ENCODE measurements at places on chromosomes 11 and 22.

GRCh38 chr22:35547987-35548721 lies 7.5 kb downstream of the RASD2 start:
- DNase-seq: no peak

GRCh38 chr11:63764340-63764678 lies 4.3 kb downstream of the ZFTA start:
- DNase-seq: no peak

DNA sequence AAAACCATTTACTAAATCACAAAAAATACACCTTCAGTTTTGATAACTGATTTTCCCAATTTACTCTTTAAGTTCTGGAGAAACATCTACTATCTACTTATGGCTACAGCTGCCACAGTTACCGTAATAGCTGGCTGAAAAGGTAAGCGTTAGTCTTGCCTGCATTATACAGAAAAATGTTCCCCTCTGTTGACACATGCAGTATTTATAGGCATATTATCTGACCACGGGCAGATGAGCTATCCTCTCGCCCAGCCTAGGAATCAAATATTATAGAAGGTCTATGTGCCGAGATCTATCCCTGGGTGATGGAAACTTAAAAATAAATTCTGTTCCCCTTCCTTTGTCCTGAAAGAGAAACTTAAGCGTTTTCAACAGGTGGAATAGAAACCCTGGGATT lies 283.8 kb downstream of the CADM1 start:
- no peak for DNase-seq

DNA sequence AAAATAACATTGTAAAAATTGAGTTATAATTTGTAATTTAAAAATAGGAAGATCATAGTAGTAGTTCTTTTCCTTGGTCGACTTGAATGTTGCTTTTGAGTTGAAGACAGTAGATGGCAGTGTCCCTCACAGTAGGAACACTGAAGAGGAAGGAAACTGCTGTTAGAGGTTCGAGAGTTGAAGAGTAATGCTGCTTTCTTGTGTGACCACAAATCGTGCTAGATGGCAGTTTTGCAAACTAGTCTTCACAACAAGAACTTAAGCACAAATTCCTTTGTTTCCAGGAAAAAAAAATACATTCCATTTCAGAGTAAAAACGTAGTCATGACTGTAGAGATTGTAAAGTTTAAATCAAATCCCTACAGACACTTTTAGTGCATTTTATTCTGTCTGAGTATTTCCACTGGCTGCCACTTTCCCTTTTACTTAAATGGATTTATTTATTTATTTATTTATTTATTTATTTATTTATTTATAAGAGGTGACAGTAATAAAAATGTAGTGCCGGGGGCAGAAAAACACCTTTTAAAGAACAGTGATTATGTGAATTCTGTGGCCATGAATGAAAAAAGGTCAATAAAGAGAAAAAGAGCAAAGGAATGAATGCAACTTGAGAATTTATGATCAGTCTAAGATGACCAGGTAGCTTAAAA lies 54.6 kb downstream of the SPECC1L start:
- DNase-seq: peak; percentile 57

DNA sequence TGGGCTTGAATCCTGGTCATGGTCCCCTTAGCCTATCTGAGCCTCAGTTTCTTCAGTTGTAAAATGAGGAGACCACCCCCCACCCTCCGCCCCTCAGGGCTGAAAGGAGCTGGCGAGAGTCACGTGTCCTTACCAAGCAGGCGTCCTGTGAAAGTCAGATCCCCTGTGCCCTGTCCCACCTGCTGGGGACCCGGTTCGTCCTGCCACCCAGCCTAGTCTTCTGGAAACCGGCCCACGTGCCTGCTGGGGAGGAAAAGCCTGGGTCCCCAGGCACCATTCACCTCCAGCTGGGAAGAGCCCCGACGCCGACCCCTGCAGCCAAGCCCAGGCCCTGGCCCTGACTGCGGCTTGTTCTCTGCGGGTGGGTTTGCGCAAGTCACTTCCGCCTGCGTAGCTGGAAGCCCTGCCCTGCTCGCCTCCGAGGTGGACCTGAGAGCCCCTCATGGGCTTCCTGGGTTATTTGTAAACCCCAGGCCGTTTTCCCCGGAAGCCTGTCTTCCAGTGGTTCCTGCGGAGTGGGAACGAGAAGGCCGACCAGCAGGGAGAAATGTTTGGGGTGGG lies 679 bp upstream of the SSH3 start:
- no peak for DNase-seq

DNA sequence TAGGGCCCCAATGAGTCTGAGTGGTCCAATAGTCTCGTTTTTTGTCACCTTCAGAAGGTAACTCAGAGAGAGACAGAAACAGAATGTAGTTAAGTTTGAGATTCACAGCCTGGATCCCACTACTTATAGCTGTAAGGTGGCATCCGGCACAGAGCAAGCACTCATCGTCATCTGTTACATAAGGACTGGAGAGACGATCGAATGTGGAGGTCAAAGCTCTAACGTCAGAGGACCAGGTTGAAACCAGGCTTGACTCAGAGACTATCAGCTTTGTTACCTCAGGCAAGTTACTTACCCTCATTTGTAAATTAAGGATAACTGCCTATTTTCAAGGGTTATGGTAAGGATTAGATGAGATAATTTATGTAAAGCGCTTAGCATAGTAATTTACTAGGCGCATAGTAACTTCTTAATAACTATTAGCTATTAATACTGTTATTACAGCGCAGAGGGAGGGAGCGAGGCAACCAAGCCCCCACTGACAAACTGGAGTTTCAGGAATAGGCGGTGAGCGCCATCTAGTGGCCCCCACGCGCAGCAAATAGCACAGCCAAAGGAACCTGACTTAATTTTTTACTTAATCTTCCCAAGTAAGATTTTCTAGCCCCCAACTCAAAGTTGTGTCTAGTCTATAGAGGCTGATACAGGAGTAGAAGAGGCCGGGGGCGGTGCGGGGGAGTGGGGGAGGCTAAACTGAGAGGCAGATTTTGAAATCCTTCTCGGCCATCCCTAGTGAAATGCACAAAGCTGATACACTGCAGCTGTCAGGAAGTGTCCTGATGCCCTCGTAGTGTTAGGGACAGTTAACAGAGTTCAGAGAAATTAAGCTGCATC lies 29.0 kb upstream of the API5 start:
- peak; percentile 45 for DNase-seq

- no peak for DNase-seq
Observed at GRCh38 chr22:48821727-48822126, 1005.9 kb downstream of the BRD1 start.

DNA sequence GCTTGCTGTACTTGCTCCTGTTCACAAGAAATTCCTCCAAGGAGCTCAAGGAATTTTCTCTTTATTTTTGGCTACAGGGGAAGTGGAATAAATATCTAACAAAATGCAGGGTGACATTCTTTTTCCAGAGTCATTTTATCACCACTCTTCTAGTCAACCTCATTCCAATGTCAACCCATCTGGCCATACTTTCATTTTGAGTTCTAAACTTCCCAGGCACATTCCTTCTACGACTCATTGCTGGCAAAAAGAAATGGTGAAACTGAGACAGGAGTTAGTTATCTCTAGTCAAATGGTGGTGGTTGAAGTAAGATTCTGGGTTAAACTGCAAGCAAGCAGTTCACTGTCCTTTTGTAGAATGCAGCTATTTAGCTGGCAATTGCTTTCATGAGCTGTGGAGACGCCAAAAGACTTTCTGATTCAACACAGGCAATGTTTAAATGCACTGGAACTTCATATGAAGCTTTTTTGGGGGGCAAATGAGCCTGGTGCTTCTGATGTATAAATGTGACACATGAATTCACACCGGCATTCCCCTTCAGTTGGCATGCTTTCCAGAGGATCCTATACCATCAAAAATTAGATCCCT lies 304.6 kb downstream of the CADM1 start:
- DNase-seq: no peak

DNA sequence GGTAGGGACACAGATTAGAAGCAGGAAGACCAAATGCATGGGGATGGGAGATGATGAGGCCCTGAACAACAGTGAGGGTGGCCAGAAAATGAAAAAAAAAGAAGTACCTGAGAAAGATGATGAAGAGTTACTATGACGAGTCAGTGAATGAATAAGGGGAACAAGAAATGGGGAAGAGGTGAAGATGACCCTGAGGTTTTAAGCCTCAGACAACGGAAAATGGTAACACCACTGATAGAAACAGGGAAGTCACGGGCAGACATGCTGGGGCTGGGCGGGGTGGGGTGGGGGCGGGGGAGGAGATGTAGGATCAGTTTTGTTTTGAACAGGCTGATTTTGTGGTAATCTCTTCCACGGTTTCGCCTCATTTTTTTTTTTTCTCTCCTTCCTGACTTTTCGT lies 205.1 kb upstream of the CADM1 start:
- DNase-seq: no peak

GRCh38 chr11:63503492-63503891 lies 2.4 kb upstream of the LGALS12 start:
- DNase-seq: no peak

DNA sequence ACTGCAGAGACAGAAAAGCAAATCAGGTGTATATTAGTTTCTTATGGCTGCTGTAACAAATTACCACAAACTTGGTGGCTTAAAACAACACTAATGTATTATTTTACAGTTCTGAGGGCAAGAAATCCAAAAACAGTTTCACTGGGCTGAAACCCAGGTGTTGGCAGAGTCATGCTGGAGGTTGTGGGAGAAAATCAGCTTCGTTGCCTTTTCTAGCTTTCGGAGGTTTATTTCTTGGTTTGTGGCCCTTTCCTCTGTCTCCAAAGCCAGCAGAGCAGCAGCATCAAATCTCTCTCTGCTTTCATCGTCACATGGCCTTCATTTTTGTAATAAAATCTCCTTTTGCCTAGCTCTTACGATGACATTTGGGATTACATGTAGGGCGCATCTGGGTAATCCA lies 33.0 kb upstream of the OR6M1 start:
- no peak for DNase-seq

DNA sequence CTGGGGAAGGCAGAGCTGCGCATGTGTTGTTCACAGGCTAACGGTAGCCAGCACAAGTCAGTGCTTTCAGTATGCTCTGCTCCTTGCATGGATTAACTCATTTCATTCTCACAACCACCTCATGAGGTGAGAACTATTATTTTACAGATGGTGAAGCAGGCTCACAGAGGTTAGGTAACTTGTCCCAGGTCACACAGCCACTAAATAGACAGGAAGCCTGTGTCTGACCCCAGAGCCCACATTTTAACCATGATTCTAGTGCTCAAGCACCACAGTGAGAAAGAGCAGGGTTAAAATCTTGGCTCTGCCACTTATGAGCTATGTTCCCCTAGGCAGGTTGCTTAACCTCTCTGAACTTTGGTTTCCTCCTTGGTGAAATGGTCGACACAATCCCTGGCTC lies 6.2 kb upstream of the SNX15 start:
- DNase-seq: no peak

- no peak for DNase-seq
Observed at GRCh38 chr22:35070451-35071093, 4.6 kb downstream of the ISX start.

- DNase-seq: no peak
Observed at GRCh38 chr22:43426816-43427215, 15.0 kb downstream of the MPPED1 start.

DNA sequence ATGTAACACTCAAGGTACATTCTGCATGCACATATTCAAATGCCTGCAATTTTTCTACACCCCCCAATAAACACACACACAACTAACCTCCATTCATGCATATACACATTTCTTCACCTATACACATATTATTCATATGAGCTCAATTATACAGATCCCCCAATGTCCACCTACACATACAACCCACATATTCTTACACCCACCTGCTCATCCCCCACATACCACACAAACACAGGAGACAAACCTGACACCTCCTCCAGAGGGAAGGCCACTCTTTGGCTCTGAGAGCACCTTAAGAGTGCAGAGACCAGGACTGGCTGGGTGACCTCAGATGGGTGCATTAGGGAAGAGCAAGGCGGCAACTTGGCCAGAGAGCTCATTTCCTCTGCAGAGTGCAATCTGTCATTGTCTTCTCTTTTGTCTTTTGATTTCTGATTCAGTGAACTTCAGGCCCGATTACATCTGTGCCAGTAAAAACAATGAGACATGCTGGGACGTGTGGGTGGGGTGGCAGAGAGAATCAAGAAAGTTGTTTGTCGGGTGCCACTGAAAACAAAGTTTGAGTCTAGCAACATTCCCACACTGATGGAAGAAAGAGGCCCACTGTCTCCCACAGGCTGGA lies 208.4 kb downstream of the NXPE2 start:
- DNase-seq: no peak

DNA sequence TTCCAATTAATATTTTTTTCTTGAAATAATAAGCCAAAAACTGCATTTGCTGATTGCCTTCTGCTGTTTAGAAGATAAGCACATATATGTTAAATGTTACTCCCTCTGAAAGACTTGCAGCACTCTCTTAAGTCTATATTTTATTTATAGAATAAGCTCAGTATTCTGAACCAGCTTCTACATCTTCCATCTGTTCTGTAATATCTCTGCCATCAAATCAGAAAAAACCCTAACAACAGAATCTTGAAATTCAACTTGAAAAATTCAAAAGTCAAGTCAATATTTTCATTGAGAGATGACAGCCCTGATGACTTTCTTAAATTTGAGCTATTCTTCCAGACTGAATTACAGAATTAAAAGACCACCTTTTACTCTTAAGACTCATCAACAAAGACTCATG lies 247.9 kb downstream of the NELL1 start:
- DNase-seq: no peak

DNA sequence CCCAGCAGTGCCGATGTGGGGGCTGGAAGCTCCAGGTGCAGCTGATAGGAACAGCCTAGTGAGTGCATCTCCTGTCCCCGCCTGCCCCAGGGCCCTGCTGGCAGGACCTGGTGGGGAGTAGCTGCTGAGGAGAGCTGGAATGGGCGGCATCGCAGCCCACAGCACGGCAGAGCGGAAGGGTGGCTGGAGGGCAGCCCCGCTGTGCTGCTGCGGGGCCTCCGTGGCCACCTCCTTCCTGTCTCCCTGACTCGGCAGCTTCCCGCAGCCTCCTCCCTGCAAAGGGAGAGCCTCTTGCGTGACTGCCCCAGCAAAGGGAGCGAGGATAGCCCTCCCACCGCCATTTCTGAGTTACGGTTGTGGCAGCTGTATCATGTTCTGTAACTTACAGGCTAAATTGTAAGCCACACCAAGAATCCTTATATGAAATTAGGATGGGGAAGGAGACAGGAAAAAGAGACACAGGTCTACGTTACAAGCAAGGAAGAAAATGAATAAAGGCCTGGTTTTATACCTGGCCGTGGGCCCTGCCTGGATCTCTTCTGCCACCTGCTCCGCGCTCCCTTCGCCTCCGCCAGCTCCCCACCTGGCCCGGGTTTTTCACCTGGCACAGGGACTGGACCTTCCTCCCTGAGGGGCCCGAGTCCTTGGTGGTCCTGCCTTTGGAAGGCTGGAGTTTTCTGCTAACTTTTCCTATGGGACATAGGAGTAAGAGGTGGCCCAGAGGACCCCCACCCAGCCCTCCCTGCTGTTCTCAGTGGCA lies 10.0 kb downstream of the TPCN2 start:
- no peak for DNase-seq

GRCh38 chr11:130601141-130601540 lies 152.7 kb downstream of the ADAMTS15 start:
- no peak for DNase-seq

Data from DND-41 (cell line).